ENCODE measurements at places on chromosomes 13 and 19. TPM values are rescaled to one million over a fixed set of nuclear protein-coding genes. Genes with fewer than 3 reads are reported as not detected.

DACT3 gene
- total RNA-seq = 1.0 TPM

IGFL2 gene
- not detected for total RNA-seq

DMKN gene
- 5.6 TPM for total RNA-seq

ODAD3 gene
- 1.9 TPM for total RNA-seq

SIX5 gene
- total RNA-seq = 38.7 TPM

PNMA8A gene
- total RNA-seq = not detected

OR7G3 gene
- total RNA-seq = not detected

KLK2 gene
- not detected for total RNA-seq

FPR3 gene
- 0.08 TPM for total RNA-seq

NOVA2 gene
- total RNA-seq = 0.44 TPM

ZNF726 gene
- total RNA-seq = 7.2 TPM

CFAP97D2 gene
- not detected for total RNA-seq

ZNF433 gene
- 4.7 TPM for total RNA-seq

CYP4F3 gene
- 0.10 TPM for total RNA-seq

MATK gene
- total RNA-seq = 0.21 TPM

C5AR2 gene
- total RNA-seq = 0.03 TPM

Measured in Panc1 (cell line).